Central memory CD8-positive, alpha-beta T cell (primary cell): ENCODE measurements at places on chromosomes 2 and 18.

- H3K4me1 ChIP-seq: peaks cover 16% of the 10 kb centered on the region
- no peaks in the 10 kb centered on the region for H3K27me3 ChIP-seq
- no peak overlapping the region for H3K4me3 ChIP-seq
- no peak for DNase-seq
- peaks cover 2% of the 10 kb centered on the region for H3K36me3 ChIP-seq
Observed at GRCh38 chr2:45813003-45813941, 161.8 kb downstream of the PRKCE start.

GRCh38 chr2:59892398-59892797 lies 661.1 kb downstream of the BCL11A start:
- H3K27me3 ChIP-seq: no peaks in the 10 kb centered on the region
- peaks cover 1% of the 10 kb centered on the region for H3K36me3 ChIP-seq
- peaks cover 10% of the 10 kb centered on the region for H3K4me1 ChIP-seq

- peak overlapping the region; percentile 56 for H3K4me3 ChIP-seq
- DNase-seq: peak; percentile 20
- peaks cover 82% of the 10 kb centered on the region for H3K4me1 ChIP-seq
- H3K27me3 ChIP-seq: no peaks in the 10 kb centered on the region
- peak overlapping the region; percentile 82 for H3K27ac ChIP-seq
- H3K36me3 ChIP-seq: peaks cover 6% of the 10 kb centered on the region
Observed at GRCh38 chr2:10378189-10378588, 69.9 kb downstream of the ODC1 start.

- no peak overlapping the region for H3K4me3 ChIP-seq
- no peak overlapping the region for H3K27ac ChIP-seq
- H3K36me3 ChIP-seq: no peaks in the 10 kb centered on the region
- no peaks in the 10 kb centered on the region for H3K4me1 ChIP-seq
- no peak for DNase-seq
Observed at GRCh38 chr18:34122724-34123334, 101.9 kb downstream of the NOL4 start.

GRCh38 chr2:103448495-103448894 lies 686.7 kb downstream of the TMEM182 start:
- no peaks in the 10 kb centered on the region for H3K27me3 ChIP-seq
- no peak overlapping the region for H3K4me3 ChIP-seq
- no peak overlapping the region for H3K27ac ChIP-seq
- DNase-seq: no peak
- H3K36me3 ChIP-seq: no peaks in the 10 kb centered on the region
- no peaks in the 10 kb centered on the region for H3K4me1 ChIP-seq

DNA sequence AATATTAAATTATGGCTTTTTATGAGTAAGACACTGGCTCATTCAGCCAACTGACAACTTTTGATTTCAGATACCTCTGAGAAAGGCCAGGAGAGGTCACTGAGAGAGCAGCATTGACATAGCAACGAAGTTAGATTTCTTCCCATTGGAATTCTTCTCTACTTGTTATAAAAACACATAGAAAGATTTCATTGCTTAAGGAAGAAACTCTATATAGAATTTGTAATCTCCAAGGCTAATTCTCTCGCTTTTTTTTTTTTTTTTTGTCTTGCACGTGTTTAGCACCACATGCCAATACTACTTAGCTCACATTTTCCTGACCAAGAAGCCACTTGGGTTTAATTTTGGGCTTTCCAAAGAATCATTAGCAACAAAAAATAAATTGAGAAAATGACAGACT lies 233.7 kb downstream of the CALCRL start:
- DNase-seq: no peak
- H3K27ac ChIP-seq: no peak overlapping the region
- H3K4me1 ChIP-seq: no peaks in the 10 kb centered on the region
- no peak overlapping the region for H3K4me3 ChIP-seq
- no peaks in the 10 kb centered on the region for H3K36me3 ChIP-seq
- H3K27me3 ChIP-seq: no peaks in the 10 kb centered on the region

GRCh38 chr2:96264656-96265348 lies 995 bp downstream of the TMEM127 start:
- no peaks in the 10 kb centered on the region for H3K27me3 ChIP-seq
- H3K4me1 ChIP-seq: peaks cover 61% of the 10 kb centered on the region
- DNase-seq: no peak
- peaks cover 40% of the 10 kb centered on the region for H3K36me3 ChIP-seq

GRCh38 chr2:236178890-236179235 lies 10.7 kb upstream of the GBX2 start:
- peaks cover 5% of the 10 kb centered on the region for H3K4me1 ChIP-seq
- H3K27me3 ChIP-seq: peaks cover 96% of the 10 kb centered on the region

DNA sequence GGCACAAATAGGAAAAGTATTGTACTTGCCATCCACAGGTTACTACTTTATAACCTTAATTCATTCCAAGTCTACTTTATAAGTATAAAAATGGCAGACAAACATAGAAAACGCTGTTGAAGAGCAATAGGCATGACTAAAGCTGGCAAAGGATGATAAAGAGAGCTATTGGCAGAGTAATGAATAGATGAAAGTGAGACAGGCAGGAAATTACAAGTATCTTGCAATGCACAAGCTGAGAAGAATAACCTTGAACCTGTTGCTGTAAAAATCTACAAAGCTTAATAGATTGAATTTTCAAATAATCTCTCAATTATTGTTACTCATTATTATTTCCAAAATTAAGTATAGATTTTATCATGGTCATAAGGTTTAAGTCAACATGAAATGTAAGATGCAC lies 8.8 kb downstream of the PELI1 start:
- H3K36me3 ChIP-seq: peaks cover 3% of the 10 kb centered on the region
- H3K4me3 ChIP-seq: no peak overlapping the region
- H3K27ac ChIP-seq: no peak overlapping the region
- H3K4me1 ChIP-seq: peaks cover 22% of the 10 kb centered on the region

- peak overlapping the region; percentile 80 for H3K4me3 ChIP-seq
- peaks cover 38% of the 10 kb centered on the region for H3K4me1 ChIP-seq
- H3K27me3 ChIP-seq: peaks cover 93% of the 10 kb centered on the region
Observed at GRCh38 chr2:72149556-72150156, 2.0 kb upstream of the CYP26B1 start.

DNA sequence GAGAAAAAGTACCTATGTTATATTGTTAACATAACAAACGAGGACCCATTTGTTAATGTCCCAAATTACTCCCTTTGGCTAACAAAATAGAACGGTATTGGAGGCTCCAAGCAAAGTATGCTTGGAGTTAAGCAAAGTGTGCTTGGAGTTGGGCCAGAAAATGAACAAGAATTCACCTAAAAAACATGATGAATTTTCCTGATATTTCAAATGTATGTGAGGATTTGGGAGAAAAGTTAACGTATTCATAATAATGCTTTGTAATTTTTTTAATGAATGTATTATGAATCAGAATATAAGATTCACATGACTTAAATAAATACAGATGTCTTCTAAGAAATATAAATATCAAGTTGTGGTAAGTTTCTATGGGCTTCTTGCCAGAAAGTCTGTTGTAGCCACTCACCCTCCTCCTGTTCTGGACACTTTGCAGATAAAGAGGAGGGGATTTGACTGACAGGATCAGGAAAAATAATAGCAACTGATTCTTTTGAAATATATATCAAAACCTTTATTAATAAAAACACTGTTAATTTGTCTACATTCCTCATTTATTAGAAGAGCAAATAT lies 423.7 kb upstream of the MMADHC start:
- H3K36me3 ChIP-seq: no peaks in the 10 kb centered on the region
- DNase-seq: no peak
- no peaks in the 10 kb centered on the region for H3K4me1 ChIP-seq
- H3K27ac ChIP-seq: no peak overlapping the region
